ENCODE measurements at places on chromosomes 11 and 22.

- no peak for DNase-seq
Measured at GRCh38 chr11:76234416-76235232, 28.3 kb upstream of the WNT11 start.

DNA sequence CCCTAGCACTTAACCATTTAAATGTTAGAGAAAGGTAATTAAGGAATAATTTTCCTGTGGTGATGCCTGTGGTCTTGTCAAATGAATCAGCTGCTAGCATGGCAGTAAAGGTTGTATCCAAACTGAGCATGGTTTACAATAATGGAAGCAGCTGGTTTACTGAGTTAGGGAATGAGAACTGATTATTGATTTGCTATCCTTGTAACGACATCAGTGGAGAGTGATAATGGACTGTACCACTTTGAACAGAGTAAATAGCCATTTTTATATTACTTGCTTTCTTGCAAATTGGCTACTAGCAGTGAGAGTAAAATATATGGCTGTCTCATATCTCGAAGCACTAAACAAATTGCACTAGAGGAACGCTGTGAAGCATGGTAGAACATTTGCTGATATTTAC is 589.0 kb upstream of the ANO5 start:
- no peak for DNase-seq

DNA sequence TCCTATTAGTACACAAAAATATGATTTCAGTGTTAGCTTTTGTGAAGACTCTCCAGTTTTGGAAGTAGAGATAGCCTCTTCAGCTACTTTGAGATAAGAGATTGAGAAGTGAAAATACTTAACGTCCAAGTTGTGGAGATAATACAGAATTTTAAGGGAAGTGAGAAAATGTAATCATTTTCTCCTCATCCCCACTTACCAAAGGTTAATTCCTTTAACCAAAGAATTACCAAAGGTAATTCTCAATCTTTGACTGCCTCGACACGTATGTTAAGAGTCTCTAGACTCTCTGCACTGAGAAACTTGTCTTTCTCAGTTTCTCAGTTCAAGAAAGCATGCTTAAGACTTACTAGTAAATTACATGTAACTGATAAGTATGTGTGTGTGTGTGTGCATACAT is 15.3 kb downstream of the C11orf54 start:
- no peak for DNase-seq

DNA sequence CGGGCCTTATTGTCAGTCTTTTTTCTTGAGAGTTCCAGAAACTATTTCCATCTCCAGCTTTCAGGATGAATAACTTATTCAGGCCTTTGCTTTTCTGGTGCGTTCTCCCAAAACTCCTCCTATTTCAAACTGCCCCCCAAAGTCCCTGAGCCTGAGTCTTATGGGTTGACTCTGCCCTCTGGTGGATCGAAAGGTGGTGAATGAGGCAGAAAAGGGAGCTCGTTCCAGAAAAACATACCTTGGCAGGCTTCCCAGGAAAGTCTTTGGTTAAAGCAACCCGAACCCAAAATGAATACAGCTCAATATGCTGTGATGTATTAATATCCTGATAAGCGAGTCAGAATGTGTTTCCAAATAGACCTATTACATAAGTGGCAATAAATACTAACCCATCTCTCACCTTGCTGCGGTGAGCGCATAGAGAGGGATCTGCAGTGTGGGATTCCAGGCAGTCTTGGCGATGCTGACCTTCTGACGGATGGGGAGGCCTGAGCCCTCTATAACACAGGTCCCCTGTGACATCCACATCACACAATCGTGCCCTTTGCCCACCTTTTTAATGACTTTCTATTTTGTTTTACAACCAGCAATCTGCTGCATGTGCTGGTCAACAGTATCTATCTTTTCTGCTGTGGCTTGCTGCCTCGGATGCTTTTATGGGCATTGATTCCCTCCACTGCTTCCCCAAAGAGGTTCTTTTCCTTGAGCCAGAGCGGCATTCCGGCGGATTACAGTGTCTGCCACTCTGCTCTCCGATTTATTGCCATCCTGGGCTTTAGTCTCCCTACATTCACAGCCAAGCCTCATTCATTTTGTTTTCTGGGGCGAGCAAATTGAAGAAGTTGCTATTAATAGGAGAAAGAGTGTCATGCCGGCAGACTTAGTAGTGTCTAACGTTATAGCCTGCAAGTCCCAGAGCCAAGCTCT is 756.8 kb downstream of the NTM start:
- DNase-seq = no peak

All from NCI-H524 treated with DMSO at 0.1 percent for 48 hours (cell line).